ENCODE measurements at places on chromosomes 1 and 21.

GRCh38 chr1:43276673-43277072 is 6.9 kb downstream of the TMEM125 start:
- no peak for DNase-seq

- DNase-seq = no peak
These were observed 273 bp downstream of the BMP8B start for GRCh38 chr1:39788426-39788757.

DNA sequence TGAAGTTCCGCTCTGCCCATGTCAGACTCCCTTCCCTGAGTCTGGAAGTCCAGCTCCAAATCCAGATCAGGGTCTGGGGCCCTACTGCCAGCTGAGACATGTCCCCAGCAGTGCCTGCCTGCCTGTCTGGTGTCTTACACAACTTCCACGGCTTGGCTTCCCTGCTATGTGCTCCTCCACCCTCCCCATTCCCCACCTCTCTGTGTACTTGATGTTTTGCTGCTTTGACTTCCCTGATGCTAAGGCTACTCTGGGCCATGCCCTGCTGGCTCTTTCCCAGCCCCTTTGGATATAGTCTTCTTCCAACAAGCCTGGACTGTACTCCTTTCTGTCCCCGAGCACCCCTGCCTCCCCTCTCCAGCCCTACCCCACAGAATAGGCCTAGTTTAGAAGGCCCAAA is 7.3 kb downstream of the GJA5 start:
- DNase-seq = no peak

DNA sequence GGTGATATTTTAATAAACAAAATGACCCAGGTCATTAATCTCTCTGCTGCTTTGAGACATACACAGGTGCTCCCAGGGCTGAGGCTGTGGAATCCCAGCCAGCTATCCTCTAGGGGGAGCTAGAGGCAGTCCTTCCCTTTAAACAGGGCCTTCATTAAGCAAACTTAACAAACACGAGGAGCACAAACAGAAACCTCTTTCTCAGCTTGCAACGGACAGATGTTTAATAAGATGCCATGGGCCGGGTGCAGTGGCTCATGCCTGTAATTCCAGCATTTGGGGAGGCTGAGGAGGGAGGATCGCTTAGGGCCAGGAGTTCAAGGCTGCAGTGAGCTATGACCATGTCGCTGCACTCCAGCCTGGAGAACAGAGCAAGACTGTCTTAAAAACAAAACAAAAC is 106.7 kb downstream of the HIVEP3 start:
- no peak for DNase-seq

GRCh38 chr1:228169345-228169744 is 3.7 kb downstream of the IBA57 start:
- DNase-seq = no peak

DNA sequence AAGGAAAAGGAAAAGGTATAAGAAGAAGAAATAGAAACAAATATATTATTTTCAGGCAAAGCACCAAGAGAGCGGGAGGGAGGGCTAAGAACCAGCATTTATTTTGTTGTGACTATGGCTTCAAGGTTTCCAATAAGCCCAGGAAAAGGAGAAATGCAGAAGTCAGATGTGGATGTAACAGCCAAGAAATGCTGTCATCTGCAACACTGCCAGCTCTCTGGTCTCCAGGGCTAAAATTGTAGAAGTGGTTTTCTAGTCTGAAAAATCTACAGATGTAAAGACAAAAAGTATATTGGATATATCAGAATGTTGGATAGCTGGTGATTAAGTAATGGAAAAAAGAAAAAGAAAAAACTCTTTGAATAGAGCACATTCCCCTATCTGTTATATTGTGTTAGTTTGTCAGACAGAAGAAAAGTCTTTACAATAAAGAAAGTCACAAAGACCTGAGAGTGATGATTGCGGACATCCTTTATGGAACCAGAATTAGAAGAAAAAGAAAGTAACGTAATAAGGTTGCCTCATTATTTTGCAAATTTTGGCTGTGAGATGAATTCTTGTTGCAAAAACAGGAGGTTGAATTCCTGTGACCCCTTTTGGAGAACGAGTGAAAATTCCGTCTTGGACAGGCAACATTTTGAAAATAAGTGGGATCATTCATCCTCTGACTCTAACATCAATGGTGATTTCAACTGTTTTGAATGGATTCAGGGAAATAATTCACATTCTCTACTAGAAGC is 938.1 kb downstream of the TTLL7 start:
- DNase-seq = no peak

Data from stimulated activated CD4-positive, alpha-beta T cell treated with anti-CD3 and anti-CD28 coated beads, TNF-alpha, amount 100 ng/mL, for 4 hours (primary cell).